HEK293T (cell line): ENCODE measurements at places on chromosomes 5 and 9.

DNA sequence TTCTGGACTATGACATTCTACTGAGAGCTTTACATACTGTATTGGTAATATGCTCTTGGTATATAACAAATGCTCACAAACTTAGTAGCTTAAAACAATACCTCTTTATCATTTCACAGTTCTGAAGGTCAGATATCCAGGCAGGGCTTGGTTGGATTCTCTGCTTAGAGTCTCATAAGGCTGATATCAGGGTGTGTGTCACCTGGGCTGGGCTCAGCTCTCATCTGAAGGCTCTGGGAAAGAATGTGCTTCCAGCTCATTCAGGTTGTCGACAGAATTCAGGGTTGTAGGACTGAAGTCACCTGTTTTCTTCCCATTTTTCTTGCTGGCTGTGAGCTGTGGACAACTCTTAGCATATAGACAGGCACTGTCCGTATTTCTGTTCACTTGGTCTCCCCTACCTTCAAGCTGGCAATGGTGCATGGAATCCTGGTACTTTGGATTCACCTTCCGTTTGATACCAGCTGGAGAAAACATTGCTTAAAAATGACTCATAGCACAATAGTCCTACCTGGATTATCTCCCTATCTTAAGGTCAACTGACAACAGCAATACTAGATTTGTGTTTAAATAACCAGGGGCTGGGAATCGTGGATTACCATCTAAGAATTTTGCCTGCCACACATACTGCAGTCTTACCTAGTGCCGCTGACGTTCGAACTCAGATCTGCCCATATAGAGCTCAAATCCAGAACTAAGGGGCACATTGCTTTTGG is 69.2 kb downstream of the RCL1 start:
- DNase-seq: no peak

GRCh38 chr5:124253203-124253810 is 493.1 kb downstream of the ZNF608 start:
- DNase-seq: no peak

- DNase-seq: no peak
Observed at GRCh38 chr5:54009828-54010227, 300.5 kb downstream of the ARL15 start.

- no peak for DNase-seq
Observed at GRCh38 chr5:389891-390622, 52.9 kb upstream of the EXOC3 start.

GRCh38 chr9:73531658-73532057 is 380.0 kb downstream of the ANXA1 start:
- DNase-seq: no peak

DNA sequence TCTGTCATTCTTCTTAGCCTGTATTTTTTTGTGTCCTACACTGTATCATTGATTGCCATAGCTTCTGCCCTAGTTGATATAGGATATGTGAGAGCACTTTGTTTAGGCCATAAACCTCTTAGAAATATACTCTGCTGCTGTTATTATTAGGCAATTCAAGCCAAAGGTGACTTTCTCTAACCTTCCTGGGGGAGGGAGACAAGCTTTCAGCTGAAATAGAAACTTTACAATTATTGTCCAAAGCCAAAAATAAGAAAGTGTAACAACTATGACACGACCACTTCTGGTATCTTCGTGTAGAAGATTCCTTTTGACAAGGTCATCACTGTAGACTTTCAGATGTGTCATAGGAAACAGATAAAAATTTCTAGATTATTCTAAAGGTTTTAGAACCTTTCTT is 12.2 kb upstream of the CSNK1A1 start:
- DNase-seq: no peak

- no peak for DNase-seq
Observed at GRCh38 chr9:131650254-131650653, 89.6 kb downstream of the RAPGEF1 start.

GRCh38 chr9:86978413-86978812 is 31.1 kb upstream of the GAS1 start:
- DNase-seq: no peak

GRCh38 chr5:14526493-14526892 is 55.1 kb upstream of the OTULINL start:
- no peak for DNase-seq

DNA sequence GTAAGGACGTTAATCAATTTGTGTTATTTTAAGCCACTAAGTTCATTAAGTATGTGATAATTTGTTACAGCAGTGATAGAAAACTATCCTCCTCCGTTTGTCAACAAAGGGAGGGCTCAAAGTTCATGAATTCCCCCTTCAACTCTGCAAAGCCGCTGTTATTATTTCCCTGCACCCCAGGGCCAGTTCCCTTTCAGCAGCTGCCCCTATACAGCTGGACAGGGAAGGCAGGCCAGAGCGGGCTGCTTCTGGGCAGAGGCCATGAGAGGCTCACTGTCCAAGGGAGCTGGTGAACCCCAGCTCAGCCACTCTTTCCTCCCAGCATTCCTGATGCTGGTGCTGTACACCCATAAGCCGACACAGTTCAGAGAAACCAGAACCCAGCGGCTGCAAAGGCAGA is 102.4 kb upstream of the GPR151 start:
- no peak for DNase-seq

- DNase-seq: no peak
Observed at GRCh38 chr5:72328172-72328571, 8.0 kb downstream of the PTCD2 start.

- DNase-seq: no peak
Observed at GRCh38 chr5:54828151-54828550, 157.2 kb downstream of the ESM1 start.

DNA sequence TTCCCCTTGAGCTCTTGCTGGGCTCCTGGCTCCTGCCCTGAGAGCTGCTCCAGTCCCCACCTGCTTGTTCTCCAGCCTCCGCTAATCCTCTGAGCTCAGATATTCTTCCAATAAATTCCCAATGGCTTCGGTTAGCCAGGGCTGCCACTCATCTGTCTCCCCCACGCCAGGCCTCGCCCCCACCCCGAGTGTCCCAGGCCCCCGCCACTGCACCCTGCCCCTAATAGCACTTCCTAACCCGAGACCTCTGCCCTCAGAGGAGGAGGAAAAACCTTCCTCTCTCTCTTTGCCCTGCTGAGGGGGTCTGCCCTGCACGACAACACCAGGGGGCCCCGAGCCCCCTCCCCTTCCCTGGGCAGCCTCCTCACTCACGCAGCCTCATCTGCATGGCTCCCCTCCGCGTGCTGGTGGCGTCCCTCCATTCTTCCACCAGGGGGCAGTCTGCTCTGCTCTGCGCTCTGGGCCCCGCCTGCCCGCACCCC is 5.4 kb upstream of the LCN15 start:
- DNase-seq: peak; percentile 78

- DNase-seq: no peak
Observed at GRCh38 chr5:2155556-2155955, 272.8 kb upstream of the IRX4 start.

DNA sequence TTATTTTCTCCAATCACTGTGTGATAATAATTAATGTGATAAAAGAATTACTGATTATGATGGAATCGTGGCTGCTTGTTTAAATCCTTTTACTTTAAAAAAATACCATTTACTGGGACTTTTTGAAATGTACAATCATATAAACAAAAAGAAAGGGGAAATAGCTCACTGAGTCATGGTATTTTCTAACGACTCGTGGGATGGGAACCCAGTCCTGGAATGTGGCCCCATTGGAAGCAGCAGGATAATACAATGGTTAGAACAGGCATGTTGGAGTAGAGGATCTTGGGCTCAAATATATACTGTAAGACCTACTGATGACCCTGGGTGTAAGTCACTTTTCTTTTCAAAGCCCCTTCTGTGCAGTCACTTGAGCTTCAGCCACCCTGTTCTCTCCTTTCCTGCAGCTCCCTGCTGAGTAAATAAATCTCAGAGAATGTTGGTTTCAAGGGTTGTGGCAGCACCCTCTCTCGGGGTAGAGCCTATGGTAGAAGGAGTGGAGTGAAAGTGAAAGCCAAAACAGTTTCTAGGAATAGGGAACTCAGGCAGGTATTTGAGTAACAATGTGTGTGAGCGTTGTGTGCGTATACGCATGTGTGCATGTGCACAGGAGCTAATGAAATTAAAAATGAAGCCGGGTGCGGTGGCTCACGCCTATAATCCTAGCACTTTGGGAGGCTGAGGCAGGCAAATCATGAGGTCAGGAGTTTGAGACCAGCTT is 40.8 kb upstream of the LARP1 start:
- no peak for DNase-seq

DNA sequence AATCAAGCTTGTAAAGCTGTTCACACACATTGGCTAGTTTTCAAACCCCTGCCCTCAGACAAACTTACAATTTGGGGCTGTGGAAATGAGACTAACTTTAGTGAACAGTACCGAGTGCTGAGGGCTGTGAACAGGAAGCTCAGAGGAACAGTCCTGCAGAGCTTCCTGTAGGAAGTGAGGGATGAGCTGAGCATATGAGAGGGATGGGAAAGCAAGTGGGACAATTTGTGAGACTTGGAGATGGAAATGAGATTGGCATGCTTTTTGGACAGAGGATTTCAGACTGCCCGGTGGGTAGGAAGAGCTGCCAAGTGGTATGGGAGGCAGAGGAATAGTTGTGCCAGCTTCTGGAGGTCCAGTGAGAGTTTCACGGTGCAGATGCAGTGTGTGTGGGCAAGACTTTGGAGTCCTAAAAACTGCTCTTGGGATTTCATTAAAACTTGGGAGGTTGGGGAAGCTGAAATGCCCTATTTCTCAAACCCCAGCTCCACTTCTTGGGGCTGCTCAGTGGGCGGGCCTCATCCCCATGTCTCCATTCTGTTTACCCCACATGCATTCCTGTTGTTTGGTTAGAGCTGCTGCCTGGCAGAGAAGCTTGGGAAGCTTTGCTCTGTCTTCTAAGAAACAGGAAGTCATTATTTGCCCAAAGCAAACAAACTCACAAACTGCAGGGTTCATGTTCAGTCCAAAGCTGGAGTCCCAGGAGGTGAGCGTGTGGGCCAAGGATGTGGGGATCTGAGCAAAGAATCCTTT is 267.5 kb downstream of the ZSWIM6 start:
- DNase-seq: no peak

DNA sequence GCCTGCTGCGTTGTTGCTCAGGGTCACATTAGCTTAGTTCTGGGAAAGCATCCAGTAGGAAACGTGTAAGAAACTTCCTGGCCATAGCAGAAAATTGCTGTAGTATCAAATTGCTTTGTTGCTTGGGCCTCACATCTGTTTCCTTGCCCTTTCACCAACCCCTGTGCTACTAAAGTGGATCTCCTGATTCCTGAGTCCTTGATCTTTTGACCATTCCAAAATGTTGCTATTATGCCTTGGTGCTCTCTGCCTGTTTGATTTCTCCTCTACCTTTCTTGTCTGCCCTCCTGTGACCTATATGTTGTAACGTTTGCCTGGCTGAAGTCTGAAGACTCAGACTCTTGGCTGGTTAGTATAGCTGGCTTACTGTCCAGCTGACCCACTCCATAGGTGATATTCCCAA is 350.5 kb downstream of the ADGRV1 start:
- DNase-seq: no peak

DNA sequence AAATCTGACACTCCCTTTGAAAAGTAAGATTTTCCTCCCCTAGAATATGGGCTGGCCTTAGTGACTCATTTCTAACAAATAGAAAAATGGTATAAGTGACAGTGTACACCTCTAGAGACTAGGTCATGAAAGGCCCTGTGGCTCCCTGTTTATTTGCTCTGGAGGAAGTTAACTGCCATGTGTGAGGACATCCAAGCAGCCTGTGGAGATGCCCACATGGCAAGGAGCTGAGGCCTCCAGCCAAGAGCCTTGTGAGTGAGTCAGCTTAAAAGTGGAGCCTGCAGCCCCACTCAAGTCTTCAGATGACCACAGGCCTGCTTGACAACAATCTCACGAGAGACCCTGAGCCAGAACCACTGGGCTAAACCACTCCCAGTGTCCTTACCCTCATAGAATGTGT is 128.1 kb upstream of the LHFPL2 start:
- DNase-seq: no peak

DNA sequence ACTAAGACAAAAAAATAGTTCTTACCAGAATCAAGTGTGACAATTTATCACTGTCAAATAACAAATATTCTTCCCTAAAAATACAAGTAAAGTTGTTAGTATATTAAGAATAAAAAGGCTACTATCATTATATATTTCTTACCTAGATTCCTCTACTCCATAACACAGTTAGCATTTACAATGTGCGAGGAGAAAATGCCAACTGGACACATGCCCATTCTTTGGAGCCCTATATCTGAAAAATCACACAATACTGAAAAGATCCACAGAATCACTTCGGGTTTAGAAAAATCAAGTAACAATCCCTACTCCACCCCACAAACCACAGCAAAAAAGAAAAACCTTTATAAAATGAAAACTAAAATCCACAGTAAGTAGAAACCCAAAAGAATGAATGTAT is 70.9 kb downstream of the PKD2L2 start:
- DNase-seq: no peak

DNA sequence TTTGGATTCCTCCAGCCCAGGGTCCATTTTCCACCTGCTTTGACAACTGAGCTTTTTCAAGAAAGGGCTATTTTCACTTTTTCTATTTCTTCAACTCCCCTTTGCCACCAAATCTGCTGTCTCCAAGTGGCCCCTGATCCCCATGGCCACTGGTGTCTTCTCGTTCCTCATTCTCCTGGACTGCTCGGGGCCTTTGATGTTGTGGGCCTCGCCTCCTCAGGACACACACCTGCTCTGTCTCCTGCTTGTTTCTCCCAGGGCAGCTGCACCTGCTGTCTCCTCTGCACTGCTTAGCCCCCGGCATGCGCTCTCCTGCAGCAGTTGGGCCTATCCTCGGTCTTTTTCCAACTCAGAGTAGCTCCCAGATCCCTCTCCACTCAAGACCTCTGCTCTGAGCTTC is 16.3 kb upstream of the NANS start:
- DNase-seq: no peak

DNA sequence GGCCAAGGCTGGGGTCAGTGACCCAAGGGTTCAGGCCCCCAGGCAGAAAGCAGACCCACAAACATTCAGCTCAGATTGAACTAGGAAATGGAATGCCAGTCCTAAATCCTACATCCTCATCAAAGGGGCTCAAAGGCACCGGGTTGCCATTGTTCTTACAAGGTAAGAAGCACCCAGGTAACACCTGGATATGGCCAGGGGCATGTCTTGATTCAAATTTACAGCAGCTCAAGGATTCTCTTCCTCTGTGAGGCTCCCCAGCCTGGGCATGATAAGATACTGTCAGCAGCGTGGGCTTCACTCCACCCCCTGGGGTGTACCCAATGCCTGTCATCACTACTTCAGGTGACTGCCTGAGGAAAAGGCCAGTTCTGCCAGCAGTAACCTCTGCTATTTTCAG is 92.1 kb upstream of the FSTL4 start:
- no peak for DNase-seq

GRCh38 chr5:132500931-132501628 is 10.5 kb upstream of the IRF1 start:
- peak; percentile 65 for DNase-seq

DNA sequence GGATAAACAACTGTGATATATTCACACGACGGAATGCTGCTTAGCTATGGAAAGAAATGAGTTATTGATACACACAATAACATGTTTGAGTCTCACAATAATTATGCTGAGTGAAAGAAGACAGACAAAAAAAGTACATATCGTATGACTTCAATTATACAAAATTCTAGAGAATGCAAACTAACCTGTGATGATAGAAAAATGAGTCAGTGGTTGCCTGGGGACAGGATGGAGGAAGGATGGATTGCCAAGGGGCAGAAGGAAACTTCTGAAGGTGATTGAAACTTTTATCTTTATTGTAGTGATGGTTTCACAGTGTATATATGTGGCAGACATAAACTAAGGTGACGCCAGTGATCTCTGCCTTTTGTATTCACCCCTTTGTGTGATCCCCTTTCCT is 7.5 kb upstream of the CARTPT start:
- DNase-seq: no peak

- no peak for DNase-seq
Observed at GRCh38 chr5:6452622-6453504, 4.2 kb downstream of the UBE2QL1 start.

- no peak for DNase-seq
Observed at GRCh38 chr9:106886111-106887046, 23.4 kb downstream of the ZNF462 start.
